ENCODE measurements at places on chromosomes 7 and 10.
A peak's percentile ranks its signal among the peaks of the same experiment; 100 is the strongest.

- no peak for DNase-seq
Measured at GRCh38 chr10:104123397-104123796, 1.4 kb downstream of the SFR1 start.

GRCh38 chr10:32132357-32132946 is 76.2 kb upstream of the KIF5B start:
- no peak for DNase-seq

- no peak for DNase-seq
Measured at GRCh38 chr10:128324058-128324827, 198.0 kb upstream of the MKI67 start.

GRCh38 chr10:131035779-131036178 is 275.7 kb downstream of the TCERG1L start:
- no peak for DNase-seq

- no peak for DNase-seq
Measured at GRCh38 chr10:18217577-18217976, 77.4 kb downstream of the CACNB2 start.

DNA sequence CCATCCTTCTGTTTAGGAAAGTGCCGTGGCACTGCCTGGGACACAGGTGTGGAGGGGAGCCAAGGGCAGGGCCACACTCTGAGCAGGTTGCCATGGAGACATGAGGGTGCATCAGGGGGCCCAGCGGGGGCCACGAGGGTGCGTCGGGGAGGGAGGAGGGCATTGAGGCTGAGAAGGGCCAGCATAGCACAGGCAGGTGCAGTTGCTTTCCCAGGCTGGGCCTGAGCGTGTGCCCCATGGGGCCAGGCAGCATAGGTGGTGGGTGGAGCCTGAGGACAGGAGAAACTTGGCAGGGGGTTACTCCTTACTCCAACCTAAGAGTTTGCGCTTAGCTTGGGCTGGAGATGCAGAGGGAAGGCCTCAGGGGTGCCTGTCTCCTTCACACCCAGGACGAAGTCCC is 15.2 kb downstream of the YKT6 start:
- DNase-seq, result no peak

- no peak for DNase-seq
Measured at GRCh38 chr10:37856881-37857286, 526 bp downstream of the ZNF248 start.

GRCh38 chr7:159046300-159046699 is 98.4 kb downstream of the VIPR2 start:
- DNase-seq, result no peak

GRCh38 chr7:15643000-15643705 is 43.3 kb downstream of the MEOX2 start:
- DNase-seq, result no peak

- no peak for DNase-seq
Measured at GRCh38 chr7:120984406-120984805, 4.1 kb upstream of the CPED1 start.

DNA sequence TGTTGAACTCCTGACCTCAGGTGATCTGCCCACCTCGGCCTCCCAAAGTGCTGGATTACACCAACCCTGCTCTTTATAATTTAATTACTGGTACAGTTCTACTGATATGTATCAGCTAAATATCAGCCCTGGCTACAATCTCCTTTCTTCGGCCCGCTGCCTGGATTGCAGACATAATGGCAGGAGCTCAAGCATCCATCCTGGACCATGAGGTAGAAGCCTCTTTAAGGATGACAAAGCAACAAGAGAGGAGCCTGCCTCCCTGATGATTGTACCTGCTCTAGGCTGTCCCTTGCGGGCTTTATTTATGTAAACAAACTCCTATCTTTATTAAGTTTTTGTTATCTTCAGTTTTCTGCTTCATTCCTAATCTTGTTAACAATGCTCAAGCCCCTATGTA is 5.6 kb upstream of the PSAP start:
- no peak for DNase-seq

DNA sequence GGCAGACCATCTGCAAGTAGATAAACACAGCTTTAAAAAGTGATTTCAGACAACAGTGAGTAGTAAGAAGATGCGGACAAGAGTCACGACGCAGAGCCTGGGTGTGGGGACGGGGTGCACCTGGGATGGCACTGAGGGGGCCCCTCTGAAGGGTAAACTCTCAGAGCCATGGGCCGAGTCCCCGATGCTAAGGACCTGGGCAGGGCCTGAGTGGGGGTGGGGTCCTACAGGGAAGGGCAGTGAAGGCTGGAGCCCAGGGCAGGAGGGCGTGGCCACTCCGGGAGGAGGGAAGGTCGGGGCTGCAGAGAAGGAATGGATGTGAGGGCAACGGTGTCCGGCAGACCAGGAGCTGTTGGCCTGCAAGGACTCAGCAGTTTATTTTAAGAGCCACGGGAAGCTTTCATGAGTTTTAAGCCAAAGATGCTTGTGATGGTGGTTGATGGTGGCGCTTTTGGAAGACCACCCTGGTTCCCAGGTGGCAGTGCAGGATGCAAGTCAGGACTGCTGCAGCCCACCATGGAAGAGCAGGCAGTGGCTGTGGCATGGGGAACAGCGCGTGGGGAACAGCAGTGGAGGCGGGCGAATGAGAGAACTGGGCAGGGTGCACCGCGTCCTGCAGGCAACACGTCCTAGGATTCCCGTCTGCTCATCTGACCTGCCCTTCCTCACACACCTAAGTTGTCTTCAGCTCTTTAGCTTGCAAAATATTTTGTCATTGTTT is 296.8 kb downstream of the DNAJB6 start:
- DNase-seq, result no peak

- no peak for DNase-seq
Measured at GRCh38 chr10:112792487-112793201, 157.4 kb upstream of the TCF7L2 start.

DNA sequence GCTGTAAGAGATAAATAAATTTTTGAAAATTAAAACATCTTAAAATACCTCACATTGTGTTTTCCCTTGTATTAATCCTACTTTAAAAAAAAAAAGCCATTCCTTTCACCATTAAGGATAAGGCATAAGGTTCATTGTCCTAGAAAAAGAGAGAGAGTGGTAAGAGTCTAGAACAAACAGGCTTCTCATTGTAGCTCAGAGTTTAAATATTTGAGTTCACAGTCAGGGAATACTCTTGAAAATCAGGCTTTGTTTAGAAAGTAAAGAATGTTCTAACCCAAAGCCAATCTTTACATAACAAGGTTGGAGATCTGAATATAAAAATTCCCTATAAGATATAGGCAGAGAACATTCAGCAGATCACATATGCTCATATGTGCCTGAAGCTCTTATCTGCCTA is 40.2 kb upstream of the TES start:
- no peak for DNase-seq

DNA sequence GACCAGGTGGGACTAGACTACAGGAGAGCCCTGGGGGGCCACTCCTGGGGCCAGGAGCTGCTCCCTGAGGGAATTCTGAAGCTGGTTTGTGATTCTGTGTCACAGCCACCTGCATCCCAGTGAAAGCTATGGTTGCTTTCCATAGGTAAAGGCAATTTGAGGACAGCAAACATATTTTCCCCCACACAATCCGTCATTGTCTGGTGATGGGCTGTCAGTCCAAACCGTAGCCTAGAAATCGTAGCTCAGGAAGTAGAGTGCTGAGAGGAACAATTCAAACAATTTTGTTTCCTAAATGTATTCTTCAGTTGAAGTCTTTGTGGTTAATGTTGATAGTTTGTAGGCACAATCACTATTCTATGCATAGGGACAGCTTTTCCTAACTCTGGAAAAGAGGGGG is 106.0 kb upstream of the INSYN2A start:
- no peak for DNase-seq

- no peak for DNase-seq
Measured at GRCh38 chr10:73953665-73954064, 42.7 kb downstream of the PLAU start.

DNA sequence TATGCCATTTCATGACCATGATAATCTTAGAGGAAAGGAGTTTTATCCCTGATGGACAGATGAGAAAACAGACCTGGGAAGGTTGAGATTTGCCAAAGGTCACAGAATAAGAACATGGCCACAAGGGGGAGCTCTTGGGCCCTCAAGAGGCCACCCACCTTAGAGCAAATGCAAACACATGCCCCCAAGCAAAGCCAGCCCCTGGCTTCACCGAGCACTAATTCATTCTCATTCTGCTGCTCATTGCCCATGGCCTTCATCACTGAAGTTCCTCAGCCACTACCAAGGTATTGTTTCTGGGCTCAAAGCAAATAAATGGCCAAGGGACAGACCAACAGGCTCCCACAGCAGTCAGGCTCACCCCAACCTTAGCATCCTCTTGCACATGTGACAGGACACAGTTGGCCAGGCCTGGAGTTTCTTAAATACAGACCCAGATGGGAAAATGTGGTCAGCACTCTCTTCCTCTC is 44.2 kb downstream of the PDLIM1 start:
- DNase-seq, result peak; percentile 9
